Head of caudate nucleus (tissue), 42 donors: ENCODE measurements at places on chromosomes 13 and 19.

DNA sequence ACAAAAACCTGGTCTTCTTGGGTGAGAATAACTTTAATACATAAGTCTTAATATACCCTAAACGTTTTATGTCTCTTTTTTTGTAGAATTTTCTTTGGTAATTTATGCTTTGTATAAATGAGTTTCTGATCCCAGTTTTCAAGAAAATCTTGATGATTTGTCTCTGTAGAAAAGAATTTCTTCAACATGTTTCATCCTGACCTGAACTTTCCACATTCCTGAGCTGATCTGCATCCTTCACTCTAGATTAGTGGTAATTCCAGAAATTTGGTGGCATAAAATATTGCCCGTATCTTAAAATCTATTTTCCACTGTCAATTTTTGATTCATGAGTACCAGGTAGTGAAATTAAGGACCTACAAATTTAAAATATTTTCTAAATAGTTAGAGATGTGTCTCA is 16.3 kb downstream of the ZNF714 start:
- no peak for DNase-seq

- no peak for DNase-seq
Observed at GRCh38 chr13:100707818-100708740, 33.5 kb upstream of the TMTC4 start.

- DNase-seq, result no peak
Observed at GRCh38 chr13:51551416-51551815, 32.8 kb upstream of the WDFY2 start.

- no peak for DNase-seq
Observed at GRCh38 chr13:43263047-43263446, 239.7 kb downstream of the DNAJC15 start.
